Stimulated activated CD8-positive, alpha-beta memory T cell treated with anti-CD3 and anti-CD28 coated beads, Interleukin-15, amount 100 ng/mL, for 4 hours (primary cell): ENCODE measurements at places on chromosomes 1 and 21.

DNA sequence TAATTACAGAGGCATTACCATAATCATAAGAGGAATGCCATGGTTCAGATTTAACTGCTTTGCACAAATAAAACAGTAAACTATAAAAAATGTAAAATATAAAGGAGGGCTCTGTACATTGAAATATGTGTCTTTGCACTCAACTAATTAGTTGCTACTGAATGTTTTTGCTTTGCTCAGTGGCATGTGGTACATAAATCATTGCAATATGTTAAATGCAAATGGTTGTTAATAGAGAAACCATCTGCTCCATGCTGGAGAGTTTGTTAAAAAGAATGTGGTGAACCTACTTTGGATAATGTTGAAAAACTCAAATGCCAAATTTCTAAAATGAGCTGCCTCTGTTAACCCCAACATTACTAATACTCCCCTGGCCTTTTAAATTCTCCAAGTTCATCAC is 201.5 kb downstream of the NTNG1 start:
- no peak for DNase-seq

DNA sequence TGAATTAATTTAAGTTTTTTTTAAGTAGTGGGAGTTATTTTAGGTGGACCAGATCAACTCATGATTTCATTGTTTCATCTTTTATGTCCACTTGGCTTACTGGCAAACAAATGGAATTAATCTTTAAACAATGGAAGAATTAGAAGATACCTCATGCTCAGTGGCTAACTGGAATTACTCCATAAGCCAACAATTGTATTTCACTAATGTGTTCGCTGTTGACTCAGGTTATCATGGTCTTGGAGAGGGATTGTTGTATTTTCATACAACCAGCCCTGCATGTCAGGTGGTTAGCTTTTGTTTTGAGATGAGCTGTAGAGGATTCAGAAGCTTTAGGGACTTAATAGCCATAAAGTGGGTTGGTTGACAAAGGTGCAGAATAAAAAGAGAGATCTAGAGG is 57.2 kb upstream of the HMCN1 start:
- no peak for DNase-seq

DNA sequence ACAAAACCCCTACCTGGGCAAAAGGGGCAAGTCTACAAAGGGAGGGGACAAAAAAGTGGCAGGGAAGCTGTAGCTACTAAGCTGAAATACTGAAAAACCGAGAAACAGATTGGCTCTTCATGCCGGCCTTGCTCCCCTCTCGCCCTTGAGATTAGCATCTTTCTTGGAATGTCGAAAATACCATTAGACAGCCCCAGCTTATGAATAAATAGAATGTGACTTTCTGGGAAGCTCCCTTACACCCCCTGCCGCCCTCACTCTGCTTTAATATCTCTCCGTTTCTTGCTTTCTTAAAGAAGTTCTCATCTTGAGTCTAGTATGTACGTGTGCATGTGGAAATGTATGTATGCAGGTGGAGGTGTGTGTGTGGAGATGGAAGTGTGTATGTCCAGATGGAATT is 14.1 kb downstream of the TRAF3IP3 start:
- no peak for DNase-seq

GRCh38 chr1:15882665-15883064 is 35.2 kb downstream of the SPEN start:
- no peak for DNase-seq

DNA sequence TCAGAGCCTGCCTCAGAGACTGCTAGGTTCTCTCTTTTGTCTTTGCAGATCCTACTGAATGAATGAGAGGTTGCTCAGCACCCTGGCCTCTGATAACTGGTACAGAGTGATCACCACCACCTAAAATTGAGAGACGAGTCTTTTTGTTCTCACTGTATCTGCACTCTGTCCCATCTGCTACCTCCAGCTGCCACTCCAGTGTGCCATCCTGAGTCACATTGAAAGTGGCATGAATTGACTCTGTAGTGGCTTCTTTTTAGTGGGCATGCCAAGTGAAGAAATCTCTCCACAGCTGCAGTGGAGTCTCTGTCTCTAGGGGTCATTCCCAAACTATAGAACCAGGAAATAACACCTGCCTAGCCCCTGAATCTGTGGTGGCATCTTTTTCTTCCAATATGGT is 14.7 kb downstream of the CAMK1G start:
- DNase-seq = no peak

DNA sequence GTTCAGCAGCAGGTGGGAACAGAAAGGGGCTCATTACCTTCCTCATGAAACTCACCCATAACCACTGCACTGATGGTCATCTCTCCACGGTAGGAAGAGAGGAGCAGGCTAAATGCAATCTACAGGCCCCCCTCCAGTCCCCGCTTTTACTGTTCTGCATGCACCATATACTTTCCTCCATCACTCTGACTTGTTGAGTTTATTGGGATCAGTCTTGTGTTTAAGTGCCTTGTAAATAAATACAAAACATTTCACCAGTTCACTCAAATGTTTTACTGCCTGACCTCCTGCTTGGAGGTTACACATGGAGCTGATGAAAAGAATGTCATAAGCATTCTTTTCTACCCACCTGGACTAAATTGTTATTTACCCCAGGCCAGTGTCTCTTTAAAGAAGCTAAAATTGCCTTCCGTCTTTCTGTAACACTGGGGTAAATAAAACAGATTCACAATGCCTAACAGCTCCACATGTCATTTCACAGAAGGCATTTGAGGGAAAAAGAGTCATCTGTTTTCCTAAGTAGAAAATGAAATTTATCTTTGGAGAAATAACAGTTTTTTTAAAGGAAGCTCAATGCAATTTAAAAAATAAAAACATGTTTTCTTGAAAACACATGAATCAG is 30.7 kb downstream of the PTPN14 start:
- DNase-seq = no peak

DNA sequence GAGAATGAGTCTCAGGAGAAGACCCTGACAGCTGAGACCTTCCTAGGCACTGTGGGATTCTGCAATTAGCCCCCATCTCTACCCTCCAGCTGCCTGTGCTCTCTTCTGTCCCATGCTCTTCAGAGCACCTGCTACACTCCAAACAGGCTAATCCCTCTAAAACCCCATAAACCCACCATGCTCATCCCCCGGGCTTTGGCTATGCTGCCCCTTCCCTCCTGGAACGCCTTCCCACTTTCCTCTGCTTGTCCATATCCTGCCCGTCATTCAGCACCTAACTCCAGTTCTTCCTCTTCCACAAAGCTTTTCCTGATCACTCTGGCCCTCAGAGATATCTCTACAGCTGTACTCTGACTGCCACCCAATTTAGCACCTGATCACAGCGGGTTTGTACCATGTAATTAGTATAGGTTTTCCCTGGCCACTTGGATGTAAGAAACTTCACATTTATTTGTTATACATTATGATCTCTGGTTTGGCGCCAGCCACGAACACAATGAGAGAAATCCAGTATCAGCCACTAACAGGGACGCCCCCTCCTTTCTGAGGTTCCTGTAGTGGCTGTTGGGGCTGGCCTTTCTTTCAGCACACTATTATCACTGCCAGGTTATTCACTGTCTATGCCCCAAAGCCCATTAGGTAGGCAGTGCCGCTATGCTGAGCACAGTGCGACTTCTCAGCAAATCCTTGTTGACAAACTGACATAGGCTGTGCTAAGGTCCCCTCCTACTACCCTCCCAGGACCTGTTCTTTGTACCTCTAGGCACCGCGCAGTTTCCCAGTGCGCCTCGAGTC is 45.1 kb downstream of the CDC7 start:
- no peak for DNase-seq

DNA sequence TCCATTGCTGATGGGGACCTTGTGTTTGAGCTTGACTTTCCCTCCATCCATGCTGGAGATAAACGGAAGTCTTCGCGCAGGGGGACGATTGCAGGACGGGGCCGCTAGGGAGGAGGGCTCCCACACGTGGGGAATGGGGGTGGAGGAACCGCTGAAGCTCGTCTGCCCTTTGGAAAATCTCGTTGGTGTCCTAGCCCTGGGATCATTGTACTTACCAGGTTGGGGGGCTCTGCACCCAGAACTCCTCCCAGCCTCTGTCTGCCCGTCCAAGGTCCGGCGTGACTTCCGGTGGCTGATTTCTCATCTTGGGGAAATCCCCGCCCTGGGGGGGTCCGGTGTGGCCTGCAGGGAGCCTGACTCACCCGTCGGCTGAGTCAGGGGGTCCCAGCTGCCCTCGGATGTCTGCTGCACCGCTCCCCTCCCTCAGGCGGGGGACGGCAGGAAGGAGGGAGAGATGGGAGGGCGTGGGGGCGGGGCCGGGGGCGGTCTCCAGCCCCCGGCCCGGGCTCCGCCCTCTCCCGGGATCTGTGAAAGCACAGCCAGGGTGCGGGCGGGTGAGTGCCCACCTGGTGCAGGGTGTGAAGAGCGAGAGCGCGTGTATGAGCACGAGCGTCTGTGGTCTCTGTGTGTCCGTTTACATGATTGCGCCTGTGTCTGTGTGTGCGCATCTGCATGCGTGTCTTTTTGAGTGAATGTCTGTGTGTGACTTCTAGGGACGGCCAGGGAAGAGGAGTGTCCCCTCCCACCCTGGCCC is 35.8 kb downstream of the PIK3CD start:
- peak; percentile 60 for DNase-seq

DNA sequence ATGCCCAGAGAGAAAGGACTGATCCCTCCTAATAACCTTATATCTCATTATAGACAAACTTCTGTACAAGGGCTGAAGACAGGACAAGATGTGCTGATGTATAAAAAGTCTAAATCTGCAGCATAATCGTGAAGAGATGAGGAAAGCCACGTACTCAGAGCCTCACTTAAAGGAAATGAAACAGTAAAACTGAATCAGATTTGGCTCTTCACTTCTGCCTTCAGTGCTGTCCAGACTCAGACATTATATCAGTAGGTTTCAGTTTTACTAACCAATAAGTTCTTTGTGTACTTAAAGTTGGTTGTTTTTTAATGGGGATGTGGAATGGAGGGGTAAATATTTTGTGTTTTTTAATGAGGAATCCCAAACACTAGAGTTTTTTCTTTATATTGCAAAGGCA is 45.3 kb upstream of the RGS1 start:
- no peak for DNase-seq

- no peak for DNase-seq
Measured at GRCh38 chr1:191457889-191458288, 700.4 kb upstream of the RGS18 start.

DNA sequence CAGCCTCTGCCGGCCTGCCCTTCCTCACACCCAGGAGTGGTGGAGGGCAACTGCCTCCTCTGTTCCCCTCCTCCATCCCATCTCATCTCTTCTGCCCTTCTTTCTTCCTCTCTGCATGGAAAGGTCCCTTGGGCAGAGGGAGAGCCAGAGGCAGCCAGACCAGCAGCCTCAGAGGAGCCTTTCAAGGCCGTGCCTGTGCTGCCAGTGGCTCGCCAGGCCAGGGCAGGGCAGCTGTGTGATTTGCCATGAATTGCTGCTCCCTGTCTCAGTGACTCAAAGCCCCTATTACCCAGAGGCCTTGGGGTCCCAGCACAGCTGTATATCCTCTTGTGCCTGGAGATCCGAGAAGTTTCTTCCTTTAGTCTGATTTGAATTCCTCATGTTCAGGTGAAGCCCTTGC is 21.9 kb downstream of the TMCC2 start:
- DNase-seq = no peak

GRCh38 chr1:199002661-199003060 is 363.8 kb downstream of the PTPRC start:
- no peak for DNase-seq

DNA sequence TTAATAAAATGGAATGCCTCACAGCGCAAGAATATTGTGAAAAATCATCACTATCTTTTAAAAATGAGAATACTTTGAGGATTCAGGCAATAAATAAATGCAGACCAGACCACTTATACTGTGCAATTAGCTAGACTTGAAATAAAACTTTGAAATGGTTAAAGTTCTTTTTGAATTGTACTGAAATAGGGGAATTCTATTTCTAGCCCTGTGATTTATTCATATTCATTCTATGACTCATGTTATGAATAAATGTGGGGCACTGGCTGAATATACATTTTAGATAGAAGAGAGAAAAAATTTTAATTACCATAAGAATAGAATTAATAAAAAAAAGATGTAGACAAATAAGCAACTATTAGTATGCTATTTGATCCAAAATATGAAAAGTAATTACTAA is 16.4 kb upstream of the USP25 start:
- DNase-seq = no peak

GRCh38 chr1:209879539-209879938 is 51.8 kb downstream of the UTP25 start:
- no peak for DNase-seq

DNA sequence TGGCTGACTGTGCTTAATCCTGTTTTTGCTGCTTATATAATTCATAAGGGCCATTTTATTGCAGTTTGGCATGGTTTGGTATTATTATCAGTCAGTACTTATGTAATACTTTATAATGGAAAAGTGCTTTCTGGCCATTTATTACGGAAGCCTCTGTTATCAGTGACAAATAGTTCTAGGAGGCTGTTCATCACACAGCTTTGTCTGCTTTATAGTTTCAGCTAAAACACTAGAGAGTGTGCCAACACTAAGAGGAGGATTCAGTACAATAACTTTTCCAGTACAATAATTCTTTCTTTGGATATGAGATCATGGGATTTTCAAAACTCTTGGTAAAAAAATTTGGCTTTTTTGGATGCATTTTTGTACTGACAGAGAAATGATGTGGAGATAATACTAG is 102.9 kb upstream of the PTGFR start:
- DNase-seq = no peak

DNA sequence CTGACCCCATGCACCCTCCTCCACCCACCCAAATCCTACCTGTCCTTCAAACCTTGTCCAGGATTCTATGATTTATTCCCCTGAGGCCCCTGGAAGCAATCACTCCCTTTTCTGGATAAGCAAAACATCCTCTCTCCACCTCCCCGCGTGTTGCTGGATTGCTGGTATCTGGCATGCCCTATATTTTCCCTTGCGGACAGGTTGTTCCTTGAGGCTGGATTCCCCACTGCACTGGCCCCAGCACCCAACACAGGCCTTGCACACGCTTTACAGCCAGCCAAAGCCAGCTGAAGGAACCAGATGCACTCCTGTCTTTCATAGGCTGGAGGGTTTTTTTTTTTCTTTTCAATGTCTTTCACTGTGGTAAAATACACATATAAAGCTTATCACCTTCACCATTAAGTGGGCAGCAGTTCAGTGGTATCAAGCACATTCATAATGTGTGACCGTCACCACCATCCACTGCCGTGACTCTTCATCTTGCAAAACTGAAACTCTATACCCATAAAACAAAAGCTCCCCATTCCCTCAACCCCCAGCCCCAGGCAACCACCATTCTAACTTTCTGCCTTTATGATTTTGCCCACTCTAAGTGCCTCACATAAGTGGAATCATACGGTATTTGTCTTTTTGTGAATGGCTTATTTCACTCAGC is 50.9 kb downstream of the TOR1AIP2 start:
- DNase-seq = no peak

DNA sequence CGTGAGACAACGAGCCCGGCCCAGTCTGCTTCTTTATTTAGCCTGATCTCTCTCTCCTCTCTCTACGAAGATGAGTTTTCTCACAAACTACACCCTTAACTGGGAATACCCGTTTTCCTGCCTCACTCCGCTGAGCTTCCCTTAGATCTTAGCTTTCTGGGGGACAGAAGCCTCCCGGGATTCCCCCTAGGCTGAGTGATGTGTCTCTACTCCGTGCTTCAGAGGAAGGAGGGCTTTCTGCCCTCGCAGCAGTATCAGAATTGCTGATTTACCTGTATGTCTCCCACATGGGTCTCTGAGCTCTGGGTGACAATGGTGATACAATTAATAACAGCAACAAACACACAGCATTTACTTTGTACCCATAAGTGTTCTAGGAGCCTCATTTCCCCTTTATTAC is 1.0 kb downstream of the ZBTB17 start:
- no peak for DNase-seq

- DNase-seq = no peak
Measured at GRCh38 chr1:61056196-61056572, 26.2 kb upstream of the NFIA start.

GRCh38 chr21:28338701-28339305 is 653.9 kb downstream of the LTN1 start:
- no peak for DNase-seq
